ENCODE measurements at places on chromosomes 16 and 17.

GRCh38 chr16:70695331-70696070 lies 9.6 kb upstream of the MTSS2 start:
- no peak for DNase-seq

DNA sequence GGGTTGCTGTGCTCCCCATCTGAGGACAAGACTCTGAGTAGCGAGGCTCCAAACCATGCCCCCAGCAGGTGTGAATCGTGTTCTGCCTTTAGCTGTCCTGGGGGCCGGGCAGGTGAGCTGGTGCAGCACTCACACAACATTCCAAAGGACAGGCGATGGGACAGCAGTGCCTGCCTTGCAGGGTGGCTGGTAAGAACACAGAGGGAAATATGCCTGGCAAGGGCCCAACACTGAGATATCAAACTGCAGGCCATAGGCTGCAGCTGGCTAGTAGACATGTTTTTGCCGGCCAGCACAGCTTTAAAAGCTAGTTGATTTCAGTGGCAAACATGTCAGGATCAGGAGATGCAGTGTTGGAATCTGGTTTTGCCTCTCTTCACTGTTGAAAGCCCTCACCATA lies 23.6 kb downstream of the CLEC16A start:
- no peak for DNase-seq

GRCh38 chr17:72693151-72693878 lies 399.2 kb downstream of the SLC39A11 start:
- DNase-seq, result no peak

GRCh38 chr16:89037261-89038152 lies 56.1 kb upstream of the ACSF3 start:
- no peak for DNase-seq

DNA sequence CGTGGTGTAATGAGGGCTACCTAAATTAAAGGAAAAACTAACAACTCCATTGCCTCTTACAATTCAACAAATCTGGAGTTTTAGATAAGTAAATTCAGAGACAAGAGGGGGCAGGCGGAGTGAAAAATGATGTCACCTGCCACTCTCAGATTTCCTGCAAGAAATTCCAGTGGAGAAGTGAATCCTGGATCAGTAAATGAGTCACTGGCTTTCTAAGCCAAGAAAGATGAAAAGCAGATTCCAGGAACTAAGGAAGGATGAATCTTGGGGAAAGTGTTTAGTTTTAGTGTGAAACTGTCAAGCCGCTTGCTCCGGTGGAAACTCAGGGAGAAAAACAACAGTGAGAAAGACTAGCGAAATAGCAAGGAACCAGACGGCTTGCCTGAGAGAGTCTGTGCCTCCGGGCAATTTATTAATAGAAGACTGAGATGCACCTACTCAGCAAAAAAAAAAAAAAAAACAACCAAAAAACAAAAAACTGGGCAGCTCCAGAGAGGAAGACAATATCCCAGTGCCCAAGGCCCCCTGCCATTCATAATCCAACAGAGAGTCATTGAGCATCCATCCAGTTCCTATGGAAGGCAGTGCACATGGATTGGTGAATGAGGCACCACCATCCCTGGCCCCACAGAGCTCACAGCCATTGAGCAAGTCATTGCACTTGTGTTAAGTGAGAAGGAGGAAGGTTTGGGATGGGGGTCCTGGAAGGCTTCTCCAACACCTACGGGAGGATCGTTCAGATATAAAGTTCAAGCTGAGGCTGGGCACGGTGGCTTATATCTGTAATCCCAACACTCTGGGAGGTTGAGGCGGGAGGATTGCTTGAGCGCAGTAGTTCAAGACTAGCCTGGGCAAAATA lies 12.1 kb upstream of the RIPOR1 start:
- no peak for DNase-seq

GRCh38 chr16:80938004-80938878 lies 68.4 kb downstream of the CMC2 start:
- no peak for DNase-seq

DNA sequence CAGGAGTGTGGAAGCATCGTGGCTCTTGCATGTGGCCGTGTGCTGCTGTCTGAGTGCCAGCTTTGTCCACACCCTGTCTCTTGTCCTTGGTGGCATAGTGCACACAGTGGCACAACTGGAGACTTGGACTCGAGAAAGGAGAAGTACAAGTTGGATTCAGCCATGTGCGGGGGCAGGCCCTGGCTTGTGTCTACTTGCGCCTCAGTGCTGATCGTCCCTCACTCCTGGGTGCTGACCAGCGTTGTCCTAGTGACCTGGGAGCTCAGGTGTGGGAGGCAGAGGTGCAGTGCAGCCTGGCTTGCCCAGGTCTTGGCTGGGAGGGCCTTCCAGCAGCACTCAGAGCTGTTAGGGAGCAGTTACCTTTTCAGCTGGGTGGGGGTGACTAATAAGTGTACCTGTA lies 20.6 kb downstream of the MPRIP start:
- no peak for DNase-seq

GRCh38 chr17:58614859-58615459 lies 76.9 kb downstream of the TEX14 start:
- no peak for DNase-seq

DNA sequence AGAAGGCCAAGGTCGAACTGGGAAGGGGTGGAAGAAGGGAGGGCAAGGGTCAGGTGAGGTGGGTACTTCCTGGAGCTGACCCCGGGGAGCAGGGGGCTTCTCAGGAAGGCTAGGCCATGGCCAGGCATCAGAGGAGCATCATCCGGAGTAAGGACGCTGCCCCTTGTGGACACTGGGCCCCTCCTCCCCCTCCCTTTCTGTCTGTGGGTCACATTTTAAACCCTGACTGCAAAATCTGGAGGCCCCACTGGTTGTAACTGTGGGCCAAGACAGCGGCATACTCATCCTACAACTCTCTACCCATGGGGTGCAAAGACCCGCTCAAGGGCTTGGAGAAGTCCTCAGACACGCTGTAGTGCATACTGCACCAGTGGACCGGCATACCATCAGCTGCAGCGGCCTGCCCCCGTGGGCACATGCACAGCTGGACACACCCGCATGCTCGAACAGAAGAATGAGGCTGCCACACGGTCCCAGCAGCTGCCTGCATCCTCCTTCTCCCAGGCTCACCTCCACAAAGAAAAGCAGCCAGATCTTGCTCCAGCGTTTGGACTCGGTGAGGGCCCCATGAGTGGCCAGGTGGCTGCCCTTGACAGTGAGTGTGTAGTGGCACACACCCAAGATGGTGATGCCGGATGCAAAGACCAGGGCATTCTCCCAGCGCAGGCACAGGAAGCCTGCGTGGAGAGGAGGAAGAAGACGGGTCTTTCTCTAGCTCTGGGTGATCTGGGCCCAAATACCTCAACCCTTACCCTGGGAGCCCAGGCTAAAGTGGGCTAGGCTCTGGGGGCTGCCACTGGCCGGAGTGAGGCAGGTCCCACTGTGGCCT lies 1.2 kb downstream of the FADS6 start:
- DNase-seq, result no peak

DNA sequence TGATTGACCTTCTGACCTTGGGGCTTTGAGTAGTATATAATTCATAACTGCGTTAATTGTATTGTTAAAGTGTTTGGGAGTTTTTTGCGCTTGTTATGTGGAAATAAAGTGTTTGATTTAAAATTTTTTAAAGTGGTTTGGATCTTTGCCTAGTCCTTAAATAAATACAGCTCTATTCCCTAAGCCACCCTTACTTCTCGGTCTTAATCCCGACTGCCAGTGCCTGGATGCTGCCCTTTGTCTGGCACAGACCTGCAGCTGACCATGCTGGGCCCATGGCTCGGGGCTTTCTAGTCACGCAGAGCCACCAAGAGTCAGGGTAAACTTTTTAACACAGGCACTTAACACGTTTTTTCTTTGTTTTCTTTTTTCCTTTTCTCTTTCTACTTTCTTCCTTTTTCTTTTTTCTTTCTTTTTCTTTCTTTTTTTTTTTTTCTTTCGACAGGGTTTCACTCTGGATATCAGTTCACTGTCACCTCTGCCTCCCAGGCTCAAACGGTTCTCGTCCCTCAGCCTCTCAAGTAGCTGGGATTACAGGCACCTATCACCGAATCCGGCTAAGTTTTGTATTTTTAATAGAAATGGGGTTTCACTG lies 19.6 kb upstream of the SLC5A11 start:
- no peak for DNase-seq

GRCh38 chr16:49259330-49259729 lies 22.3 kb downstream of the CBLN1 start:
- no peak for DNase-seq

DNA sequence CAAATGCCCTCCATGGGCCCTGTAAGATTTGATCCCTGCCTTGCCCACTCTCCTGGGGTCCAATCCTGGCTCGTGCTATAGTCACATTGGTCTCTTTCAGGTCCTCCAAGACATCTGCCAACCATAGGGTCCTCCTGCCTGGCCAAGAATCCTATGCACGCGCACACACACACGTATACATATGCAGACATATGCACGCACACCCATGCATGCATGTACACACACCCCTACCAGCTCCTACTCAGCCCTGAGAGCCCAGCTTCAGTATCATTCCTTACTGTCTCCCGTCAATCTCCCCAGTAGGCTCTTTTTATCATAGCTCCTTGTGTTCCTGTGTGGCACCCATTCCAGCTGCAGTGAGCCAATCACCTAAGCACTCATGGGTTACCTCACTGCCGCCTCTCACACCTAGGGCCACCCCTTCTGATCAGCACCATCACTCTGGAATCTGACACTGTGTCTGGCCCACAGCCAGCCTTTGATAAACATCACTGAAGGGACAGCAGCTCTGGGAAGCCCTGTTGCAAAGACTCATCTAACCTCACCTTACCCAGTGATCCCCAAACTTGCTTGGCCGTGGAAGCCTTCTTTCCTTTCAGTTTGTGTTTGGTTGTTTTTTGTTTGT lies 7.9 kb upstream of the DNAH17 start:
- DNase-seq, result no peak

GRCh38 chr16:70706948-70707465 lies 21.2 kb upstream of the MTSS2 start:
- no peak for DNase-seq

DNA sequence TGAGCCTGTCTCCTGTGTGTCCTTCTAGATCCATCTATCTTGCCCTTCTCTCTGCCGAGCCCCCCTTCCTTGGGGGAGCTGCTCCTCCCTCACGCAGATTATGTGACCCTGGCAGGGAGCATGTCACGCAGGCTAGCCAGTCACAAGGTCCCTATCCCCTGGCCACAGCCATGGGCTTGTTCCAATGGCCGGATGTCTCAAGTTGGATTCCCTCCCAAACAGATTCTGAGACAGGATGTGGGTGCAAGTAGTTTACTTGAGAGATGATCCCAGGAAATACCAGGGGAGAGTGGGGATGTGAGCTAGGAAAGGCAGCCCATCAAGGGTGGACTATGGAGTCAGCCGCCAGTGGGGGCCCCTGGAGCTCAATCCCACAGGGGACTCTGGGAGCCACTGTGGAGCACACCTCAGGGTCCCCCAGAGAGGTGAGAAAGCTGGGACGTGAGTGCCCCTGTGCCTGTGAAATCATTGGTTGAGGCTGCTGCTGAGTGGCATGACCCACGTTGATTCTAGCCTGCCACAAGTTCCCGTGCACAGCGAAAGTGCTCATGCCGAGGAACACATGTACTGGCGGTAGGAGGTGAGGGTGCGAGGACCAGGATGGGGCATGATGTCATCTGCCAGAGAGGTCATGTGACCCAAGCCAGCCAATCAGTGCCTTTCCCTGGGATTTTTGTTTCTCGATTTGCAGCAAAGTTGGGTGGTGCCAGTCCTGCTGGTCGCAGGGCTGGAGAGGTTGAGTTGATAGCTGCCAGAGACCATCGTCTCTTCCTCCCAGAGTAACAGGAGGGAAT lies 6.4 kb upstream of the CRISPLD2 start:
- DNase-seq, result no peak

DNA sequence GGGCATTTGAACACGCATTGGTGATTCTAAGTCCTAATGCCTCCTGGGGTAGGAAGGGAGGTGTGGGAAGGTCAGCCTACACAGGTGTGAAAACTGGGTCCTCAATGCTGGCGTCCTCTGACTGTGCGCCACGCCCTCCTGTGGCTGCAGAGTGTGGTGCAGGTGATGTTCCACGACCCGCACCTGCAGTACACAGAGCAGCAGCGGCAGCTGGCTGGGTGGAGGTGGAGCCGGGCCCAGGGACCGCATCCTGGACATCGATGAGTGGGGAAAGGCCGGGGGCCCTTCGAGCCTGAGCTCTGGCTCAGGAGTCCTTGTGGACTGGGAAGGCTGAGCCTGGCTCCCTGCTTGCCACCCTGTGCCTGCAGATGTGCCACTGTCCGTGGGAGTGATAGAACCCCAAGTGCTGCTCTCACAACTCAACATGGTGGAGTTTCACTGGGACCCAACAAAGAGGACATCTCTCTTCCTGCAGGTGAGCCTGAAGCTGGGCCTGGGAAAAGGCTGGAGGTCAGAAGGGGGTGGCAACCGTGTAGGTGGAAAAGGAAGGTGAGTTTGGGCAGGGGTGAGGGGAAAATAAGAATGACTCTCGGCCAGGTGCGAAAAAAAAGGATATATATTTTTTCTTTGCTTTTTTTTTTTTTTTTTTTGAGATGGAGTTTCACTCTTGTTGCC lies 14.0 kb upstream of the STAC2 start:
- peak; percentile 79 for DNase-seq

DNA sequence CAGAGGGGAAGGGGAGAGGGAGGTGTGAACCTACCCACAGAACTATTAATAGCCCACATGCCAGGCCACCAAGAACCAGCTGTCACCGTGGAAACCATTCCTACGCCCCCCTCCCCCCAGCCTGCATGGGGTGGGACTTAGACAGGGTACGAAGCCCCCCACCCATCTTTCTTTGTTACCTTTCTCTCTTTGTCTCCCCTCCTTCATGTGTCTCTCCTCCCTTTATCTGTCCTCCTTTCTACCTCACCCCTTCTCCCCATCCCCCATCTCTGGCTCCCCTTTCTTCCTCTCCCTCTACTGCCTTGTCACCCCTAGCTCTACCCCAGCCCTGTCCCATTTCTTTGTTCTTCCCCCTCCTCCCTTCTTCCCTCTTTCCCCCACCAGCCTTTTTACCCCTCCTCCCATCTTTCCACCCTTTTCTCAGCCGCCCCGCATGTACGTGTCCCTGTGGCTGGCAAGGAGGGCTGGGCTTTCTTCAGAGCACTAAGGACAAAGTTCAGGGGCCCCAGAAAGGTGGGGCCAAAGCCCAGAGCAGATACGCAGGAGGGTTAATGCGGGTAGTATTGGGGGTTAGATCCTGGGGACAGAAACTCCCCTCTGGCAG lies 8.0 kb downstream of the THRA start:
- DNase-seq, result no peak

GRCh38 chr17:6040504-6040903 lies 29.7 kb upstream of the WSCD1 start:
- no peak for DNase-seq

Measured in CD4-positive, alpha-beta T cell treated with Interleukin-4 for 1 hour (primary cell).